Stimulated activated CD4-positive, alpha-beta T cell treated with anti-CD3 and anti-CD28 coated beads, TNF-alpha, amount 100 ng/mL, for 4 hours (primary cell): ENCODE measurements at places on chromosomes 4 and X.

- no peak for DNase-seq
These were observed 96.3 kb upstream of the ENPP6 start for GRCh38 chr4:184313702-184314659.

GRCh38 chr4:14078326-14078725 lies 450.8 kb upstream of the BOD1L1 start:
- DNase-seq, result no peak

DNA sequence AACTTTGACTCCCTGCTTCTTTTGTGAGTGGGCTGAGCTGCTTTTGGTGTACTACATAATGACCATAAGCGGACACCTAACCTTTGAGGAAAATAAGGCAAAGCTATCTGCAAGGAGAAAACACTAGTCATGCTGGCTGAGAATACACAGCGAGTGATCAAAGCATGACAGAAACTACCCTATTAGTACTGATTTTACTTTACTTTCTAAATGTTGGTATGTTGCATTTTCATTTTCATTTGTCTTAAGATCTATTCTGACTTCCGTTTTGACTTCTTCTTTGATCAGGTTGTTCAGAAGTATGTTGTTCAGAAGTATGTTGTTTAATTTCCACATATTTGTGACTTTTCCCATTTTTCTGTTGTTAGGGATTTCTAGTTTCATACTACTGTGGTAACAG lies 361.1 kb downstream of the TRAM1L1 start:
- no peak for DNase-seq

GRCh38 chr4:29536745-29537144 lies 1183.4 kb upstream of the PCDH7 start:
- no peak for DNase-seq

DNA sequence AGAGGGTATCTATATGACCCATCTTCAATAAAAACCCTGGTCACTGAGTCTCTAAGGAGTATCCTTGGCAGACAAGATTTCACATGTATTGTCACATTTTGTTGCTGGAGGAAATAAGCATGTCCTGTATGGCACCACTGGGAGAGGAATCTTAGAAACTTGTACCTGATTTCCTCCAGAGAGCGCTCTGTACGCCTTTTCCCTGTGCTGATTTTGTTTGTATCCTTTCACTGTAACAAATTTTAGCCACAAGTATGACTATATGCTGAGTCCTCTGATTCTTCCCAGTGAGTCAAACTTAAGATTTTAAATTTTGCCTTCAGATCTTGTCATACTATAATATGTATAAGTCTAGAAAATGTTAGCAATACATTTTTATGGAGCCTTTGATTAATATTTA lies 102.8 kb downstream of the ITIH6 start:
- no peak for DNase-seq

DNA sequence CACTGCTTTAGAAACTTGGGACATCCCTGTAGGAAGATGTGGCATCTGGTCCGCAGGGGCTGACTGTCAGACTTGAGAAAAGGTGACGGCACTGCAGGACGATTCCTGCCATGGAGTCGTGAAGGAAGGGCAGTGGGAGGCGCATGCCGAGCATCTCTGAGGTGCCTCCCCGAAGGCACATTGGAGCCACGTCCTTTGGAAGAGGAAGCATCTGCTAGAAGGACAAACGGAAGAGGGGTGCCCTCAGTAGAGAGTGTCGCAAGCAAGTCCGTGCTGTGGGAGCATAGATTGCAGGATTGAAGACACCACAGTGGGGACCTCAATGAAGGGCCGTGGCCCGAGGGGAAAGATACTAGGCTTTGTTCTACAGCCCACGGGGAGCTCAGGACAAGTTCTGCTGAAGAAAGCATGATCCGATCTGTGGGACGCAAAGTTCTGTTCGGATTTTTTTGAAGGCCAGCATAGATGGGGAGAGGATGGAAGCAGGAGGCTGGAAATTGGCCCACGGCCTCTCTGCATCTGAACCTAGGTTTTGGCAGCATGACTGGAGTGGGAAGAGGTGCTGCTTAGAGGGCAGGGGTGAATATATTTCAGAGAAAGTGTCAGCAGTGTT lies 24.2 kb upstream of the HELT start:
- DNase-seq, result no peak

DNA sequence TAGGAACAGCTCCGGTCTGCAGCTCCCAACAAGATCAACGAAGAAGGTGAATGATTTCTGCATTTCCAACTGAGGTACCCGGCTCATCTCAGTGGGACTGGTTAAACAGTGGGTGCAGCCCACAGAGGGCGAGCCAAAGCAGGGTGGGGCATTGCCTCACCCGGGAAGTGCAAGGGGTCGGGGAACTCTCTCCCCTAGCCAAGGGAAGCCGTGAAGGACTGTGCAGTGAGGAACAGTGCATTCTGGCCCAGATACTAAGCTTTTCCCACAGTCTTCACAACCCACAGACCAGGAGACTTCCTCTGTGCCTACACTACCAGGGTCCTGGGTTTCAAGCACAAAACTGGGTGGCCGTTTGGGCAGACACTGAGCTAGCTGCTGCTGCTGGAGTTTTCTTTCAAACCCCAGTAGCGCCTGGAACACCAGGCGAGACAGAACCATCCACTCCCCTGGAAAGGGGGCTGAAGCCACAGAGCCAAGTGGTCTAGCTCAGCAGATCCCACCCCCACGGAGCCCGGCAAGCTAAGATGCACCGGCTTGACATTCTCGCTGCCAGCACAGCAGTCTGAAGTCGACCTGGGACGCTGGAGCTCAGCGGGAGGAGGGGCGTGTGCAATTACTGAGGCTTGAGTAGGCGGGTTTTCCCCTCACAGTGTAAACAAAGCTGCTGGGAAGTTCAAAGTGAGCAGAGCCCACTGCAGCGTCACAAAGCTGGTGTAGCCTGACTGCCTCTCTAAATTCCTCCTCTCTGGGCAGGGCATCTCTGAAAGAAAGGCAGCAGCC lies 84.6 kb downstream of the THOC2 start:
- DNase-seq, result no peak

DNA sequence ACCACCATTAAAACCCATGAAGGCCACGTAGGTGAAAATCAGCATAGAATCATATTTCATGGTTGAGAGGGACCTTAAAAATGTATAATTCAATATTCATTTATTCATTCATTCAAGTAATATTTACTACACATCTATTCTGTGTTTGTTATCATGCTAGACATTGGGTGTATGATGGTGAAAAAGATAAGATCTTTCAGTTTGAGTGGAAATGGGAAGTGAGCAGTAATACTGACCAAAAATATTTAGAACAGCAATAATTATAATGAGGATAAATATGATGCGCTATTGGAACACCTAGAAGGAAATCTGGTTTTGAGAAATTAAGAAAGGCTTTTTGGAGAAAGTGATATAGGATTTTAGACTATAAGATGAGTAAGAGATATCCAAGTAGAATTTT lies 28.0 kb downstream of the DKK2 start:
- no peak for DNase-seq

DNA sequence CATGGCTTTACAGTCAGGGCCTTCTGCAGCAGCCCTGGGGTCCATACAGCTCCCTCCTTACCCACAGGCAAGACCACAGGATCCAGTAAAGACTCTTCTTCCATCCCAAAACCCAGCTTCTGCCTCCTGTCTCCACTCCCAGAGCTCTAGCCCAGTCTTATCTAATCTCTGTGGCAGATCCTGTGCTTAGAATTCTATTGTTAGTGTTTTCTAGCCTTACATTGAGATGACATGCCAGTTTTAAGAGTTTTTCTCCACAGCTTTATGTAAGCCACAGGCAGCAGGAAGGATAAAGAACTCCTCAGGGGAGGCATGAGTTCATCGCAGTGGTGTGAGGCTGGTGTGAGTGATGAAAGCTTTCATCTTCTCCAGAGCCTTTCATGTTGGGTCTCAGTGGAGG lies 129.1 kb downstream of the RCHY1 start:
- no peak for DNase-seq

DNA sequence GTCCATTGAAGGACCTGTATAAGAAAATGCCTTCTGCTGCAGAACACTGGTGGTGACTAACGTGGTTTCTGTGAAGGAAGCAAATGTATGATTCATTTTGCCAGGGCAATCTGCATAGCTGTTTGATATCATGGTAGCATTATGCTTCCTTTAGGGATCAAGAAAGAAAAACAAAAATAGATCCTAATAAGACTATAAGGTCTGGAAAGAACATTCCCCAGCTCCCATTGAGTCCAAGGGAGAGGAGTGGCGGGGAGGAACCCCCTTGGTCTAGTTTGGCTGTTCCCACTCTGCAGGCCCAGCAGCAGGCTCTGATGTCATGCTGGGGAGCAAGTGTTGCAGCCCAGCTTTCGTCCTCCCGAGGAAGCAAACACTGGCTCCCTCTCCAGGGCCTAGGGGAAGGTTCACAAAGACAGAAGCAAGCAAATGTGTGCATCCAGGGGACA lies 154.5 kb upstream of the GALNT7 start:
- no peak for DNase-seq

- DNase-seq, result no peak
These were observed 17.7 kb upstream of the PPEF2 start for GRCh38 chr4:75919920-75920319.

GRCh38 chr4:183600189-183600685 lies 58.7 kb downstream of the RWDD4 start:
- DNase-seq, result no peak

- no peak for DNase-seq
These were observed 499.1 kb upstream of the SLIT2 start for GRCh38 chr4:19752599-19752998.

DNA sequence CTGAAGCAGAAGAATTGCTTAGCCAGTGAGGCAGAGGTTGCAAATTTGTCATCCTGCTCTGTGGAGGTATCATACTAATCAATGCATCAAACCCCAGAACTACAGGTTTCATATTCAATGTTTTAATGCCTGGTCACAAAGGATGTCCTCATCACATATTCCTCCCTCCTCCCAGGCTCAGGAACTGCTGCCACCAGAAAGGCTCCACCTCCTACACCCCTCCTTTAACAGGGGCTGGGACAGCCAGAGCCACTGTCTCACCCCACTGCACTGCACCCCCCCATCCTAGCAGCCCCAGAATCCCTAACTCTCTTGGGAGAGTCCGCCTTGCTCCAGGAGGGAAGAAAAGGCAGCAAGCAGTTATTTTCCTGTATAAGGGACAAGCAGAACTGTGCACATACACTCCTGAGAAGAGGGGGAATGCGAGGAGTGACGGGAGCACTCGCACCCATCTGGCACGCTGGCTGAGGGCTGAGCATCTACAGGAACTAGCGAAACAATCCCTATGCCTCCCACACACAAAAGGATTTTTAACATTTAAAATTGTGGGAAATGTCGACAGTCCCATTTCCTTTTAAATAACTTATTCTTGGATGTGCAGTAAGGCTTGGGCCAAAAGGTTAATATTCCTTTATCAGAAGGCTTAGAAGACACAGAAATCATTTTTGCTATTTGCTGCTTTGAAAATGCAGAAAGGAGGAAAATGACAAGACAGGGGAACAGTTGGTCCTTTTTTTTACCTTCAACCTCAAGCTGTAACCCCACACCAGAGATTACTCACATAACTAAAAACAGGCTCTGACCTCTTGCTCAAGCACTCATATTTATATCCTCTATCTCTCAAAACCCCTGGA lies 27.8 kb downstream of the CD99L2 start:
- DNase-seq, result no peak

DNA sequence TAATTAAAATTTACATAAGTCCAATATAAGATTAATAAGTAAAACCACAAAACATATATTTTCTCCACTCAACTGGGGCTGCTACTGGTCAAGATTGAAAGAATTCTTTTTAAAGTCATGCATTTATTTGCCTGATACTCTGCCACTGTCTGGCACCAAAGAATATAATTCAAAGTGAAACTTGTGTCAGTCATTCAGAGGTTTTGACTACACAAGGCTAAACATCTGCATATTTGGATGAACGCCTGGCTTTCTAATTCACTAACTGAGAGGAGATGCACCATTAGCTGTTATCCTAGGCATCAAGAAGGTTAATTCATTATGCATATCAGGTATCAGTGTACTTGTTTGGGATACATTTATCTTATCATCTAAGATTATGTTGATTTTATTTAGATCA lies 598.5 kb downstream of the CENPC start:
- no peak for DNase-seq

GRCh38 chrX:117327373-117327772 lies 789.2 kb downstream of the KLHL13 start:
- DNase-seq, result no peak

DNA sequence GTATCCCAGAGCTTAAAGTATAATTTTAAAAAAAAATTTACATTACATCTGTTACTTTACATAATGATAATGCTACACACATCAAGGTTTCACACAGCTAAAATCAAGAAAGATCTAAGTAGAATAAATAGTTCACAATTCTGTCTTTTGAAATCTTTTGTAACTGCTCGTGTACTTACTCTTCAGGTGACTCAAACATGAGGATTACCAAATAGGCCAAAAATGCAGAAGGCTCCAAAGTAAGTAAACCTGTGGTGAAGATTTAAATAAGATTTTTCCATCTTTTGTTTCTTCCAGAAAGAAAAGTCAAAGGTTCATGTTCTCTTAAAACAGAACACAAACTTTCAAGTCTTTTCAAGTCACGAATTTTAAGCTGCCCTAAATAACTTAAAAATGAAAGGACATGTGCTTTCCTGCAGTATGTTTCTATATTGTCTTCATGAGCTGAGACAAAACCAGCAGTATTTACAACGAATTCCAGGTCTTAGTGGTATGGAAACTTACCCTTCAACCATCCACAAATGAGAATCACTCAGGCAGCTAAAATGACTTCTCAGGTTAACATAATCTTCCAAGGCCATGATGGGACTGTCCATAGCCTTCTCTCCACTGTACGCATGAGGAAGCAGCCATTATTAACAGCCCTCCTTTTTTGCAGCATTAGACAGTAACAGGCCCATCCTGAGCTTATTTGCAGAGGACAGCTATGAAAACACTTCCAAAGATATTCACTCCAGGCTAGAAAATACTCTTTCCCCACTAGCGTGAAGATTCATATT lies 172.8 kb upstream of the EDNRA start:
- DNase-seq, result no peak

DNA sequence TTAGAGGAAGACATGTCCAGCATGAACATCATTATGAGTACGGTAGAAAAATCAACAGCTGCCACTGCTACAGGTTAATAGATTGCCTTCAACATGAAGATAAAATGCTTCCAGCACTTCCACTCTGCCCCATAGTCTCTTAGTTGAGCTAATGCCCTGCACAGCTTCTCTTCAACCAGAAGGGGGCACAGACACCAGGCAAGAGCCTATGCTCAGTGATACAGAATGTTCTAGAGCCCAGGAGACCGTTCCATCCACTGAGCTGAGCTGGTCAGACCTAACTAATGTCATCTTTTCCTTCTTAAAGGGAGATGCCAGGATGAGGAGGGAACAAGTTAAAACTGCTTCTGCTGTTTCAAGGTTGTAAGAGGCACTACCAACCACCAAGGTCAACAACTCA lies 42.2 kb downstream of the SMIM10L2A start:
- DNase-seq, result no peak

DNA sequence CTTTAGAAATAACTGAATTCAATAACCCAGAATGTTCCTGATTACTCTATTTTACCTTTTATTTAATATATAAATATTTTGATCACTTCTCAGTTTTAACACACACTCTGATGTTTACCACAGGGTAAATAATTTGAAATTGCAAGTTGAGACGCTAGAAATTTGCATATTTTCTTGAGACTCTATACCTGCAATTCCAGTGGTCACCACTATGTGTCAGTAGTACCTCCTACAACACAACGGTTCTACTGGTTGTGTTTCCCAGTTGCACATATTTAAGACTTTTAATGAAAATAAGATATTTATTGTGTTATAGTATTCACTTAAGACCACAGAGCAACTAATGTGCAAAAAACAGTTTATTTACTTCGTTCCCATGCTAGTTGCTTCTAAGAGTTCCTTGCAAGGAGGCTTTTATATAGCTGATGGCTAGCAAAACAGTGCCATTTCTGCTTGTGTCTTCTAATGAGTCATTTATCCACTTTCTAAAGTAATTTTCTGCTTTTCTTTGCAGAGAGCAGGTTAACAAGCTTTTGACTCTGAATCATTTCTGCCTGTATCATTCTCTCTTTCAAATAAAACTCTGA lies 98.9 kb upstream of the PDLIM3 start:
- no peak for DNase-seq
